ENCODE measurements at places on chromosomes 4 and X.

GRCh38 chr4:17480210-17480927, 31.5 kb downstream of the QDPR start:
- DNase-seq: no peak

DNA sequence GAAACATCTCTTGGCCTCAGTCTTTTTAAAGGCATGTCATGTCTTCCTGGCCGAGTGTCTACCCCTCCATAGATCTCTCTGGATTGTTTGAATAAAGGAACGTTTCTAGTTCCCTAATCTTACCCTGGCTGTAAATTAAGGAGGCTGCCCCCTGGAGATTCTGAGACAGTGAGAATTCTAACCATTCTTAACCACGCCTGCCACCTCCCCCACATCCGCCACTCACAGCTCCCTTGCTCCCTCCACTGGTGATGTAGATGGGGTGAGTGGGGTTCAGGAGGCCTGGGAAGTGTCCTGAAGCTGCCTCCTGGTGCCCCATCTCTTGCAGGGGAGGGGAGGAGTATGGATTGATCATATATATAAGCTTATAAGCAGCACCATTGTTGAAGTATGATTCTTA, 48.0 kb upstream of the TRIM2 start:
- DNase-seq: no peak

- DNase-seq: no peak
These were observed 94.6 kb downstream of the PPP3CA start for GRCh38 chr4:101252721-101253120.

GRCh38 chr4:166842795-166843261, 391.5 kb downstream of the SPOCK3 start:
- DNase-seq: no peak

GRCh38 chr4:132809298-132810032, 339.6 kb upstream of the PCDH10 start:
- no peak for DNase-seq

DNA sequence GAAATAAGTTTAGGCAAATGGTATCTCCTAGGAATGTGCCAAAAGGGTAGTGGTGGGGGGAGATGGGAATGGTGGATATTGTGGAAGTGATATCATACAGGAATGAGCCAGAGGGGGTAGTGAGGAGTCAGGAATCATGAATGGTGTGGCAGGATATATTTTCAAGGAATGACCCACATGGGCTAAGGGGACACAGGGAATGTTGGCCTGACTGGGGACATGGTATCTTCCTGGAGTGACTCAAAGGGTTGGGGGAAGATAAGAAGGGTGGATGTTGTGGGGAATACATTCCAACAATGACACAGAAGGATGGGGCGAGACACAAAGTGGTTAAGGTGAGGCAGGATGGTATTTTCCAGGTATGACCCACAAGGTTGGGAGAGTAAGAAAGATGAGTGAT, 60.6 kb downstream of the MAOA start:
- no peak for DNase-seq

GRCh38 chrX:121258545-121258944, 211.1 kb downstream of the GLUD2 start:
- no peak for DNase-seq

DNA sequence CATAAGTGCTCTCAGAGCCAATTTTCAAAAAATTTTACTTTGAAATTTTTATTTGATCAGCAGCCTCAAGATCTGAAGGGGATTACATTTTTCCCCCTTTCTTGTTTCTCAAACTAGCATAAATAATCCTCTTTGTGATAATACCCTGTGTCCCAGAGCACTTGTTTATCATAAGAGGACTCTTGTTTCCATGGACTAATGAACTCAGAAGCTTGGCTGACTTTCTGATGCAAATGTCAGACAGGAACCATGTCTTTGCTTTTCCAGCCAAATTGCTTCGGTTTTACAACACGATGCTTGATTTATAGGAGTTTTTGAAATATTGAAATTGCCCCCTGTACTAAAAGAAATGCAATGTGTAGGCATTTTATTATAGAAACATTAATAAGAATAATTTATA, 859.3 kb upstream of the LCORL start:
- no peak for DNase-seq

DNA sequence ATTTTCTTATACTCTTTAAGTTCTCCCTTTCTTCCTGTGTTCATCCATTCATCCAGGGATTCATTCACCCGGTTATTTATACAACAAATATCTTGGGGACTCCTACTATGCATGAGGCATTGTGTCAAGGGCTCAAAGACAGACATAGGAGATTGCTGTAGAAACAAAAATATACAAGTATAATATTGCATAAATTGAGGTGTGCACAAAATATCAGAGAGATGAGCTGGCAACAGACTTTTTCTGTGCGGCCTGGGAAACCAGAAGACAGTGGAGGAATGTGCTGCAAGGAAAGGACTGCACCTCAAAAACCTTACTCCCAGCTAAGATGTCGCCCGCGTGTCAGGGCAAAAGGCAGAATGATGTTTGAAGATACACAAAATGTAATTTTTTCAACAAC, 9.6 kb downstream of the OTOP1 start:
- no peak for DNase-seq

GRCh38 chr4:134958862-134959261, 757.3 kb upstream of the PABPC4L start:
- DNase-seq: no peak

- no peak for DNase-seq
These were observed 38.5 kb downstream of the TMEM156 start for GRCh38 chr4:38993683-38994082.

DNA sequence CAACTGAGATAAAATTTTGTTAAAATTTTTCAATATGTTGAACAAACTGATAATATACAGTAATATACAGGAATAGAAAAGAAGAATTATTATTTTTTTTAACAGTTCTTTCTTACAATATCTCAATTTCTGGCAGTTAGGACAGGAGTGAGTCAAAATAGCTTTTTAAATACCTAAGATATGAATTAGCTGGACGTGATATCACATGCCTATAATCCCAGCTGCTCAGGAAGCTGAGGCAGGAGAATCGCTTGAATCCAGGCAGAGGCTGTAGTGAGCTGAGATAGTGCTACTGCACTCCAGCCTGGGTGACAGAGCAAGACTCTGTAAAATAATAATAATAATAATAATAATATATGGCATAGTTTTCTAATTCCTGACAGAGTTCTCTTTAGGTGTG, 1039.3 kb downstream of the STPG2 start:
- DNase-seq: no peak

GRCh38 chr4:185515248-185515647, 20.1 kb downstream of the PDLIM3 start:
- no peak for DNase-seq

DNA sequence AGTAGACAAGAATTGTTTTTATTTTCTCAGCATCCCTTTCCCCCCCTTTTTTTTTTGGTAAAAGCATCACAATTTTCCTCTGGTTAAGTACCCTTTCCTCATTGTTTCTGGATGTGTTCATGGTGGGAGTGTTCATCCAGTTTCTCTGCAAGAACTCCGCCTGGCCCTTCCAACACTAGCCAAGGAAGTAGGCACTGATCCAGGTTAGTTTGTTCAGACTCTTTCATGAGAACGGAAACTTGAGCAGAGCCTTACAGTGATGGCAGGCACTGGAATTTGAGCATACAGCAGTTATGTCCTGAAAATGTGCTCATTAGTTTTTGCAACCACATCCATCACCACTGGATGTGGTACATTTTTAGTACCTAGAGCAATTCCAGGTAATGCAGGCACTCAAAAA, 336.1 kb upstream of the BOD1L1 start:
- no peak for DNase-seq

DNA sequence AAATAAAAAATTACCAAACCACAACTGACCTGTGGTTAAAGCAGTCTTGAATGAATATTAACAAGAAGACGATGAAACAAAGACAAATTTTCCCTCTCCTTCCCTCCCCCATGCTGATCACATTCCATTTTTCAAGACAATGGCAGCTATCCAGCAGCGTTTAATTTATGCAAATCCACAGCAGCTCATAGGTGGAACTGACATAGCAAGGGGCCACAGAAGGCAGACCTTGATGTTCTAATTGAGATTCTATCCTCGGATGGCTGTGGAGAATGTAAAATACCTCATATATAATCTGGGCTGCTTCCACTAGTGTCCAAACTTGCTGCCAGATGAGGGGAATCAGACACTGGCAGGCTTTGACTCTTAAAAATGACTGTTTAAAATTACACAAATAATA, 211.5 kb downstream of the CHRDL1 start:
- DNase-seq: no peak

DNA sequence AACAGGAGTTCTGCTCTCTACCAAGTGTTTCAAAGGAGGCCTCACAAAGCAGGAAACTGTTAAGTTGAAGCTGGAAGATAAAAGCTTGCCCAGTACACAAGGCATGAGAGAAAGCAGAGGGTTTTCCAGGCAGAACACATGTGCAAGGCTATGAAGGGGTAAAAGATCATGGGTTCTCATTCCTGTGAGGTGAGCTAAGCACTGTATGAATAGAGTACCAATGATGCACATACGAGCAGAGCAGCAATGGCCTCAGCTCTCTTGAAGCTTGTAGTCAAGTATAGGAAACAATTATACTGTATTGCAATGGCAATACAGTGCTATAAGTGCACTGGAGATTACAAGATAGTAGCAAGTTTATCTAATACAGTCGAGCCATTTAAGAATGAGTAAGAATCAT, 18.0 kb downstream of the TTC29 start:
- no peak for DNase-seq

DNA sequence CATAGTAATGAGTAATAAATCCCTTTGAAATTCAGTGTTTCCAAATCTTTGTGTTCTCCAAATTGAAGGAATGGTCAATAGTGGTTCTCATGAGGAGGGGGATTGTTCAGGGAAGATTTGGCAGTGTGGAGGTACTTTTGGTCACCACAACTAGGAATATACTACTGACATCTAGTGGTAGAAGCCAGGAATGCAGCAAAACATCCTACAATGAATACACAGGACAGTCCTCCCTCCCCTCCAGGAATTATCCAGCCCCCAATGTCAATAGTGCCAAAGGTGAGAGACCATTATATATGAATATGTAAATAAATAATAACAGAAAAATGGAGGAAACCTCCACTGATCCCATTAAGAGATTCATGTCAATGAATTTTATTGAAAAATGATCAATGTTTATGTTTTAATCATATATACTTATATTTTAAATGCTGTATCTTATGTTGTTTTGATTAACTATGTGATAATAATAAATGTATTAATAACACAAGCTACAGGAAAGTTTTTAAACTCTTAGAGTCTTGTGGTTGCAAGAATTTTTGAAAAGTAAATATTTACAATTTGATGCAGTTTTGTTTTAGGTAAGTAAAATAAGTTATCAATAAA, 14.4 kb upstream of the FAM9A start:
- DNase-seq: no peak

- DNase-seq: no peak
These were observed 127.0 kb downstream of the ASMT start for GRCh38 chrX:1741816-1742394.

DNA sequence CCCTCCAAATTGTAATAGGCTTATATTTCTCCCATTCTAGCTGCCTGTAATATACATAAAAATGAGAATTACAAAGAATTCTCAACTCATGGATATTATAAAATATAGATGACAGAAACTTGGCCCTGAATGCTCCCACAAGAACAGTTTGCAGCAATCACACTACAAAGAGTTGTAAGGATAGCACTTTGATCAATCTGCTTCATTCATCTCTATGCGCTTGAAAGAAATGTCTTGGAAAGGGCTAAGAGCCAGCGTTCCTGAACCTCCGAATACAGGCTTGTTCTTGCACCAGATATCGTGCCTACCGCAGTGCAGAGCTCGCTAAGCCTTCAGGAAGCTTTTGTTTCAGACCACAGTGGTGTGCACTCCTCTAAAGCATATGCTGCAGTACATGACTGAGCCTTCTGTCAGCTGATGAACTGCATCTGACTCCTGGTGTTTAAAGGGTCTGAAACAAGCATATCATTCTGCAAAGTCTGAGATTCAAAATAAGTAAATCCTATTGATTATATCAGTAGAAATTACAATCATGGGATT, 417.6 kb upstream of the ZFP42 start:
- DNase-seq: no peak

DNA sequence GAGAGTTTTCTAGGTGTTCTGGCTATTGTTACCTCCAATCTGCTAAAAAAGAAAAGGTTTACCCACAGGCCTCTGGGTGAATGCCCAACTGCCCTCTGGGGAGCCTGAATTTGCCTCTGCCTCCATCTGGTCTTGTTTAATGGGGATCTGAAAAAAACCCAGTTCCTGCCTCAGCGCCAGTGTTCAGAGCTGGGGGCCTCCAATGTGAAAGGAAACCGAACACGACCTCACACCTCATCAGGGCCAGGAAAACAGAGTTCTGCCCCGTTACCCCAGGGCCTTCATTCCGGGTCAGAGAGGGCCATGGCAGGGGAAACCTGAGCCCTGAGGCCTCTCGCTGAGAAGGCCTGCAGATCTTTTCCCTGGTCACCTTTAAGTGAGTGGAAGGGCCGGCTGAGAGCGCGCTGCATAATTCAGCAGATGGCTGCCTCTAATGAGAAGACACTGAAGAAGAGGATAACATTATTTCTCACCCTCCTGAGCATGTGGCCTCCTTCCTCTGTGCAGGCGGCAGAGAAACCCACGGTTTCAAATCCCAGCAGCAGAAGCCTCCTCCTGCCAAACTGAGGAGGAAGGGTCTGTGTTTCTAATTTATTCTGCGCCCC, 6.8 kb downstream of the SEPTIN6 start:
- no peak for DNase-seq

DNA sequence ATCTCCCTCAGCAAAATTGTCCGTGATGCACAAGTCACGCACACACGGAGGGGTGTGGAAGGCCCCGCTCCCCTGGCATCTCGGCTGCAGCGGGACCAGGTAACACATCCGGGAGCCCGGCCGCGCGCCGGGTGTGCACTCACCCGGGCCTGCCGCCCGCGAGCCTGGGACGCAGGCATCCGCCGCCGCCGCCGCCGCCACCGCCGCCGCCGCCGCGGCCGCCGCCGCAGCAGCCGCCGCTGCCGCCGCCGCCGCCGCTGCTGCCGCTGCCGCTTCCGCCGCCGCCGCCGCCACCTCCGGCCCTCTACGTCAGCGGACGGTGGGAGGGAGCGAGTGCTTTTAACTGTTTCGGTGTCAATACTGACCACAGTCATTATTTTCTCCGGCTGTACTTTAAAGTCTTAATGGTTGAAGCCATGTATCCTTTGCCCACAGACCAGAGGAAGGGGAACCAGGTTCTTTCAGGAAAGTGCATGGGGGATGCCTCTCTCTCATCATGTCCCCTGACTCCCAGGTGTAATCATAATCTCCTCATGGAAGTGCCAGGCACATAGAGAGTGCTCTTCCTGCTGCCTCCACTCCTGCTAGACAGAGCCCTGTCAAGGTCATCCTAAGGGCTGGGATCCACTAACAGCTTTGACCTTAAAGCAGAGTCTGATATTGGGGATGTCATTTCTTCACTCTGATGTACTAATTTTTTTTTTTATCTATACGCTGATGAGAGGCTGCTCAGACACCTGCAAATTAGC, 38.0 kb downstream of the MAGEE2 start:
- DNase-seq: peak; percentile 0

DNA sequence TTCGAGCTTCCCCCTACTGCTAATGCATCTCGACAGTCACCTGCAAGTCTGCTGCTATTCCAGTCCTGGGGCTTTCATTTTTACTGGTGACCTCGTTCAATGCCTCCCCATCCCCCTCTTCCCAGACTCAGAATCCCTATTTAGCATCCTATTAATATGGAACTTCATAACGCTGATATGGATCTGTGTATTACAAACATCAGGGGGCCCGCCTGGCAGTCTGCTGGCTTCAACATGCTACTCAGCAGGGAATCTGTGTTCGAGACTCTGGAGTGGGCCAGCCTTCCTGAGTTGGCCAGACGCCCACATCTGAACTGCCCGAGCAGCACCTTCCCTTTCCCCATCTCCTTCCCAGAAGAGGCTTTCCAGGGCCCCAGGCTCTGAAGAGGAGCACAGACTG, 173.9 kb upstream of the PPARGC1A start:
- no peak for DNase-seq
